ENCODE measurements at places on chromosomes 3 and 15.

GRCh38 chr3:101824702-101825101 lies 24.6 kb upstream of the NFKBIZ start:
- DNase-seq, result no peak

GRCh38 chr15:39211108-39211979 lies 369.5 kb upstream of the THBS1 start:
- DNase-seq, result peak; percentile 37

DNA sequence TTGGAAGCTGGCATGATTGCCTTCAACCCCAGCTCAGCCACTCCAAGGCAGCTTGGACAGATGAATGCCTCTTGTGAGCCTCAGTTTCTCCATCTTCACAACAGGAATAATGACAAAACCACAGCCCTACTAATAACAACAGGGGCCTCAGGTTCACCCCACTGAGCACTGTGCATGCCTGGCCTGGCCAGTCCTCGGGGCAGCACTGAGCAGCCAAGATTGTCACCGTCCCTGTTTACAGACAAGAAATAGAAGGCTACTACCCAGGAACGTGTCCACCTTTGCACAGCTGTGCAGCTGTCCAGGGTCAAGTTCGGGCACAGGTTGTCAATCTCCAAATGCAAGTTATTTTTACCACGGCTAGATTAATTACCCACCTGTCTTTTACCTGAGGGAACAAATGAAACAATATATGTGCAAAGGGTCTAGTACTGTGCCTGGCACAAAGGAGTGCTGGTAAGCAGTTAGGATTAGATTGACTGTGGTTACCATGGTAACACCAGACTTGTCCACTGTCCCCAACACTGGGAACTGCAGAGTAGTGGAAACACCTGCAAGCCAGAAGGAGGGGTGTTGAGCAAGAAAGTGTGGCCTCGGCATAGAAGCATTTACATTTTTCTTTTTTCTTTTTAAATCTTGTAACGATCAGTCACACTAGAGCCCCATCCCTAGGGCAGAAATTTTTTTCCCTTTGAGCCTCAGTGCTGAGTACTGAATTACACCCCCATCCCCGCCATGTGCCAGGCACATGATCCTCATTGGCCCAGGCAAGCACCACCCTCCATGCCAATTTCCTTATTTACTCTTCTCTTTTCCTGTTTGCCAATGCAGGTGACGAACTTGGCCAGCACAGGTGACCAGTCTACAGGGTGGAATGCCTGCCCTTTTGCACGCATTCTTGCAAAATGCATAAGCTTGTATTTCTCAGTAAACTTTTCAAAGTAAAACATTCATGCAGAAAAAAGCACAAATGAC lies 66.3 kb upstream of the SLC6A6 start:
- peak; percentile 69 for DNase-seq

GRCh38 chr3:66220066-66220465 lies 735 bp upstream of the SLC25A26 start:
- no peak for DNase-seq

GRCh38 chr3:127848131-127849129 lies 26.1 kb upstream of the MGLL start:
- DNase-seq, result peak; percentile 15

DNA sequence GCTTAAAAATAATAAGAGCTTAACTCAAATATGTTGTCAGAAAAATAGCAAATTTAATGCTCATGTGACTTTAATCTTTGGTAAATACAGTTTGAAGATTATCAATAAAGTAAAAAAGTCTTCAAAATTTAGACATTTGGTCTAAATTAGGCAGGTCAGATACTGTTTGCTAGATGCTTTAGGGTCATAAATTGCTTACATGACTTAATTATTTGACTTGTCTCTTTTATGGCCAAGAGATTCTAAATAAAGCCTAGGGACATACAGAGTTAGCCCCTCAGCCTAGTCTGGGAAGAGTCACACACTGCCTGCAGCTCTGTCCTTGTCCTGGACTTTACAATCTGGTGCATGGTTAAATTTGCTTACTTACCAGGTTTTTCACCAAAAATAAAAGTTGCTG lies 198.3 kb upstream of the LRRFIP2 start:
- no peak for DNase-seq

DNA sequence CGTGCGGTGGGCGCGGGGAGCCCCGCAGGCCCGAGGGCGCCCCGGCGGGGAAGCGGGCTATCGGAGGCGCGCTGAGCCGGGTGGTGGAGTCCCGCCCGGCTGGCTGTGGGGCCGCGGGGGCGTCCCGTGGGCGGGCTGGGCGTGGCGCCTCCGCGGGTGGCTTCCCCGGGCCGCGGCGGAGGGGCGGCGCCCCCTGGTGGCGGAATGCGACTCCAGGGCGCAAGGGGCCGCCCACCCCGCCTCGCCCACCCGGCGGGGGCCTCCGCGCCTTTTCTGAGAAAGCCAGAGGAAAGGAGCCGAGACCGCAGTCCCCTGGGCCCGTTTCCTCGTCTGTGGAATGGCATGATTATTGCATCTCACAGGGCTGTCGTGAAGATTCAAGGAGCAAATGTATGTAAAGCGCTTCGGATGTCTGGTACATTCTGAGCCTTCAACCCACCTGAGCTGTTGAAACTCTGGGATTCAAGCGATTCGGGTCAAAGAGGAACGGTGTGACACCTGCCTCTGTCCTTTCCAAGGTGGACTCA lies 31.9 kb upstream of the RAB6B start:
- DNase-seq, result peak; percentile 64
